ENCODE measurements at places on chromosomes 7 and 10. TPM values are rescaled to one million over a fixed set of nuclear protein-coding genes. Genes with fewer than 3 reads are reported as not detected.

Gene FAM180A
- 0.16 TPM for total RNA-seq

Gene INMT
- 0.16 TPM for total RNA-seq

Gene NAT16
- total RNA-seq = not detected

Gene IGFBP3
- 35.1 TPM for total RNA-seq

Gene SLC12A9
- 28.6 TPM for total RNA-seq

Gene JCAD
- 124 TPM for total RNA-seq

Gene YWHAG
- 164 TPM for total RNA-seq

Gene GALNT17
- not detected for total RNA-seq

Gene NXPH1
- not detected for total RNA-seq

Gene SLC16A9
- total RNA-seq = 0.16 TPM

Gene PWWP2B
- total RNA-seq = 9.2 TPM

Gene HSPA12A
- total RNA-seq = 1.5 TPM

Gene MALRD1
- total RNA-seq = not detected

Gene ATOH7
- not detected for total RNA-seq

Gene NPSR1
- not detected for total RNA-seq

Gene MSMB
- not detected for total RNA-seq

Gene CACNA2D1
- total RNA-seq = 12.8 TPM

Gene ACSM6
- not detected for total RNA-seq

Gene ZNF735
- not detected for total RNA-seq

Gene ELOVL3
- total RNA-seq = not detected

Gene FXYD4
- not detected for total RNA-seq

Gene CPVL
- 7.0 TPM for total RNA-seq

Gene EBLN1
- total RNA-seq = not detected

Gene GNGT1
- not detected for total RNA-seq

Gene CPN1
- not detected for total RNA-seq

Gene GTPBP4
- total RNA-seq = 19.4 TPM

Gene MUC12
- total RNA-seq = not detected

Gene FAM13C
- 10.2 TPM for total RNA-seq

Gene MDFIC
- 36.6 TPM for total RNA-seq

Gene DLX6
- total RNA-seq = not detected

Gene GDF2
- not detected for total RNA-seq

Gene NPFFR1
- total RNA-seq = not detected

Gene PNLIPRP2
- total RNA-seq = not detected

Gene SERPINE1
- total RNA-seq = 270 TPM

Gene CRYGN
- total RNA-seq = not detected

All from bladder microvascular endothelial cell (primary cell).